ENCODE measurements at places on chromosomes 7 and 10.

DNA sequence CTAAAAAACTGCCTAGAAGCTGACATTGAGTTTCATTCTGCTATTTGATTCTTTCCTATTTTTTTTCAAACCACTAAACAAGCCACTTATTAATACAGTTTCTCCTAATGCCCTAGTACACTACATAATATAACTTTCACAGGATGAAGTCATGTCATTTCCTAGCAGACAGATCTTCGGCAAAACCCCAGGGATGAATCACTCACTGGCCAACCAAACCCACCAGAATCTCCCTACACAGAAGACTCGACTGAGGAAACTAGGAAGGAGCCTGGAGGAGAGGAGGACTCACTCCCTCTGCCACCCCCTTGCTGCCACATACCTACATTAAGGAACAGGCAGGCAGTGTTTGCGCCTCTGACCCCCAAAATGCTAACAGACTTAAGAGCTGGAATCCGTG is 33.4 kb downstream of the XPNPEP1 start:
- ATAC-seq = no peak

- no peak for ATAC-seq
Measured at GRCh38 chr7:34137176-34137575, 231.8 kb downstream of the BMPER start.

- ATAC-seq = no peak
Measured at GRCh38 chr7:155789001-155789725, 23.1 kb downstream of the SHH start.

GRCh38 chr10:71460615-71461014 is 63.9 kb downstream of the CDH23 start:
- no peak for ATAC-seq

DNA sequence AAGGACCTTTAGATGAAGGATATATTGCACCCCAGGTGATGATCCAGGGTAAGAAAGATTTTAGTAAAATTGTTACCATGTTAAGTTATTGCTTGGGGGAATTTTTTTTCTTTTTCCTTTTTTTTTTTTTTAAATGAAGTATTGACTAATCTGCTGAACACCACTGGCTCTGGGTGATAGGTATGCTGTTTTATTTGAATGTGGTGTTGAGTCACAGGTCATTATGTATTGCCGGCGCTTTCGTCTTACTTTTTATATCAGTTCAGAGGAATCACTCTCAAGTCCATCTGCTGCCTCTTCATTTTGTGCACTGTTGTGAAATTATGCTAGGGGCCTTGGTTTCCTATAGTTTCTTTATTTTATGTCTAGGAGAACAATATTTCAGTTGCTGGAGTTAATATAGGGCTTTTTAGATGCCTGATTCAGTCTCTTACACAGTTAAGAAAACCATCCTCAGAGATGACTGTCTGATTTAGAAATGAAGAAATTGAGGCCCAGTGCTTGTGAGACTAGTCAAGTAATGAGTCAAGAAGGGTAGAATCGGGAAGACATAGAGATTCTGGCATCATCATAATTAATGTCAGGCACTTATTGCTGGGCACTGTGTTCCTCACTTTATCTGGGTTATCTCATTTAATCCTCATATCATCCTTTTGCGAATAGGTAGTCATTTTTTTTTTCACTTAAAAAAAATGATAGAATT is 38.7 kb downstream of the NRF1 start:
- no peak for ATAC-seq

GRCh38 chr7:47047384-47047783 is 534.5 kb downstream of the TNS3 start:
- no peak for ATAC-seq

- ATAC-seq = peak; percentile 53
Measured at GRCh38 chr10:29702273-29703164, 67.7 kb upstream of the SVIL start.

- ATAC-seq = no peak
Measured at GRCh38 chr10:23864631-23865147, 344.2 kb upstream of the KIAA1217 start.

GRCh38 chr10:48575901-48576300 is 29.0 kb downstream of the ARHGAP22 start:
- no peak for ATAC-seq

DNA sequence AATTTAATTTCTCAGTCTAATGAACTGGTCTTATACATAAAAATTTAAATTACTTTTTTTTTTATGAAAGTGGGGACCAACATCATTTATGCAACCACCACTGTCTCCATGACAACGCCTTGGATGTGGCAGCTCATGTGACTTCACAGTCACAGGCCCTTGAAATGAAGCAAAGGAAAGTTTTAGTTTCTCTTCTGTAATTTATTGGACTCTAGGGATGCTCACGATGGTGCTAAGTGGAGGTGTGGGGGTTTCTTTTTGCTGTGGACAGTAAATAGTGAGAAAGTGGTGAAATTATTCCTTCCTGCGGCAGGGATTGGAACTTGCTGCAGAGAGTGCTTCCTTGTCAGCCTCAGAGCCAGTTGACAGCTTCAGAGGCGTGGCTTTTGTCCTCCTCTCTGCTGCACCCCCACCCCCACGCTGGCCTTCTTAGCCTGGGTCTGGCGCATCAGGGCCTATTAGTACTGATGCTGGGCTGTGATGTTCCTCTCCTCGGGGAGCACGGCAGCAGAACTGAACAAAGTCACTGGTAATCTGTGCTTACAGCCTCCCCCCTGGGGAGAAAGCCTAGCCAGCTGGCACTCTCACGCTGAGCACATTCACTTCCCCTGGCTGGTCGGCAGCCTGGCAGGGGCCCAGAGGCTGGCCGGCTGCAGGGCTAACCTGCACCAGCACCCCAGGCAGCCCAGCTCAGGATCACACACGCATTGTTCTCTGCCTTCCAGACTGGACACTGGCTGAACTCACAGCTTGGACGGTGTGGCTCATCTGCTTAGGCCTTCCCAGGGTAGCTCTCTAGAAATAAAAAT is 517.5 kb upstream of the GALNT17 start:
- peak; percentile 89 for ATAC-seq

GRCh38 chr10:78212060-78212785 is 178.6 kb downstream of the RPS24 start:
- no peak for ATAC-seq

- ATAC-seq = no peak
Measured at GRCh38 chr7:123594813-123595241, 6.8 kb upstream of the ASB15 start.

DNA sequence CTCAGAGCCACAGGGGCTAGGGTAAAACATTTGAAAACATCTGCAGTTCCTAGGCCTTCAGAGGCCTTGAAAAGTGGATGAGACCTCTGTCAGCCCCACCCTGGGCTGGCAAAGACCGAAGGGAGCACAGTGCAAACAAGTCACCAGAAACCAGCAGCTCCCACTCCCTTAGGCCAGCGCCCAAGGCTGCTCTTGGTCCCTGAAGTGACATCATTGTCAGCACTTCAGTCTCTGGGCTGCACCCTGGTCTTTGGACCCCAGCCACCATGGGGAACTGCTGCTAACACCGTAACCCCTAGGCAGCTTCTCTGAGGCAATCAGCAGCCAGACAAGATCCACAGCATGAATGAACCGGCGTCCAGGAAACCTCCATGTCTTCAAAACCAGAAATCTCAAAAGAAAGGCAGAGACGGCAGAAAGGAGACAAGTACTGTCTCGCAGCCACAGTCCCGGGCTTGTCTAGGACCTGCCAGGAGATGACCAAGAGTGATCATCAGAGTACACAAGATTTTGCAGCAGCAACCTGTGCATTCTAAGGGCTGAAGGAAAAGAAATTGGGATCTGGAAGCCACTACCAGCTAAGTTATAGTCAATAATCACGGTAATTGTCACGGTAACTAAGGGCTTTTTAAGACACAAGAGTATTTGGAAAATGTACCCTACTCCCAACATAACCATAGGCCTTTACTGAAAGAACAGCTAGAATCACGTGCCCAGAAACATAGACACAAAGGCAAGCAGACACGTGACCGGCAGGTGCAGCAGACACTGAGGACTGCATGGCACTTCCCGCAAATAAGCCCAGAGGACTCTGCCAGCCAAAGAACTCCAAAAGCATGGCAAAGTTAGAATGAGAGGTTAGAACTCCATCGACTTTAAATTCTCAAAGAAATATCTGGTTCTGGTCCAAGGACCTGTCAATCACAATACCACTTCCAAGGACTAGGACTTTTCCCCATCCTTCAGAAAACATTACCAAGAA is 23.3 kb downstream of the CPXM2 start:
- no peak for ATAC-seq

- no peak for ATAC-seq
Measured at GRCh38 chr7:135812148-135812547, 63.5 kb upstream of the FAM180A start.

- peak; percentile 61 for ATAC-seq
Measured at GRCh38 chr10:14543046-14543903, 212.6 kb upstream of the FRMD4A start.

- ATAC-seq = peak; percentile 87
Measured at GRCh38 chr10:30736685-30737232, 107.2 kb upstream of the LYZL2 start.

DNA sequence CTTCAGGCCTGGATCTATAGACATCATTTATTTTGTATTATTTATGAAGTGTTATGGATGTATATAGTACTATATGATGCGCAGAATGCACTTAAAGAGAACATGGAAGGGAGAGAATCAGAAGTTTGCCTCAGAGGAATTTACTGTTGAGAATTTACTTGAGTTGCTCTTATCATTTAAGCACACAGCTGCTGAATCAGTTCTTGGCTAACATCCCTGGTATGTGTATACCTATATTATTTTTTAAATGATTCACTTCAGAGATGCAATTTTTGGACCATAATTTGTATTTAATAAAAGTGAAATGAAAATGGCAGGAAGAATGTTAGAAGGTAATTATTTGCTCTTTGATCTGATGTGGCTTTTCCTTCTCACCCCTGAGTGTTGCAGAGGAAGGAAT is 191.6 kb downstream of the BICC1 start:
- no peak for ATAC-seq

- ATAC-seq = no peak
Measured at GRCh38 chr10:111474786-111475185, 398.0 kb downstream of the ADRA2A start.

DNA sequence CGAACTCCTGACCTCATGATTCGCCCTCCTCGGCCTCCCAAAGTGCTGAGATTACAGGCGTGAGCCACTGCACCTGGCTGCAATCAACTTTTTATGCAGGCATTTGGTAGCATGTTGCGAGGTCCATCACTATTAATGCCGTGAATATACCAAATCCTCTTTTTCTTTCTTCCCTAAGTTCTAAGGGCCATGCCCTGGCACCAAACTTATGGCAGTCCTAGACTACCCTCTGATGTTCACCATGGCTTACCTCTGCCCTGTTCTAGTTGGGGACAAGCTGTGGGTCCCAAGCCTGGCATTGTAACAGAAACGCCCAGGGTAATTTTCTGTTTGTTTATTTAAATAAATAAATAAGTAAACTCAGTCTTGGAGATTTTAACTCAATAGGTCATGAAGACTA is 13.3 kb downstream of the PRSS2 start:
- no peak for ATAC-seq

- no peak for ATAC-seq
Measured at GRCh38 chr7:151756076-151756731, 120.7 kb downstream of the PRKAG2 start.
